ENCODE measurements at places on chromosomes 16 and 17. TPM values are rescaled to one million over a fixed set of nuclear protein-coding genes. Genes with fewer than 3 reads are reported as not detected.

The LDHD gene
- not detected for total RNA-seq

- DNase-seq, result no peak
- H3K27ac ChIP-seq, result no peak overlapping the region
- H3K27me3 ChIP-seq, result peaks cover 24% of the 10 kb centered on the region
- no peak overlapping the region for H3K4me3 ChIP-seq
These were observed 7.4 kb upstream of the ETV4 start for GRCh38 chr17:43553573-43553972.

- peaks cover 23% of the 10 kb centered on the region for H3K36me3 ChIP-seq
- no peak for DNase-seq
- H3K27me3 ChIP-seq, result no peaks in the 10 kb centered on the region
- no peak overlapping the region for H3K27ac ChIP-seq
These were observed 721 bp downstream of the TBCD start for GRCh38 chr17:82752371-82753200.

DNA sequence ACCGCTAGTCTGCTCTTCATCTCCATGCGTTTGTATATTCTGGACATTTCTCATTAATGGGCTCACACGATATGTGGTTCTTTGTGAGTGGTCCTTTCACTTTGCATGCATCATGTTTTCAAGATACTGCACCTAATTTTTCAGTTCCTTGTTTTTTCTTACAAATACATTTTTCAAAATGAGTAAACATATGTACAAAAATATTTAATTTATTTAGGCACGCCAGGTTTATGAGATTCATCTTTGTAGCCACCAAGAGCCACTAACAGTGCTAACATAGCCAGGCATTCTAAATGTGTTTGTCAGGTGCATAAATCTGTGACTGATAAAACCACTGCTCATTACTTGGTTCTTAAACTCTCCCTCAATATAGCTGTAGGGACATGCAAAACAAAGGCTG lies 375.3 kb downstream of the WWOX start:
- H3K4me1 ChIP-seq, result no peaks in the 10 kb centered on the region
- H3K27me3 ChIP-seq, result no peaks in the 10 kb centered on the region
- no peak for DNase-seq
- no peak overlapping the region for H3K27ac ChIP-seq
- no peaks in the 10 kb centered on the region for H3K36me3 ChIP-seq

DNA sequence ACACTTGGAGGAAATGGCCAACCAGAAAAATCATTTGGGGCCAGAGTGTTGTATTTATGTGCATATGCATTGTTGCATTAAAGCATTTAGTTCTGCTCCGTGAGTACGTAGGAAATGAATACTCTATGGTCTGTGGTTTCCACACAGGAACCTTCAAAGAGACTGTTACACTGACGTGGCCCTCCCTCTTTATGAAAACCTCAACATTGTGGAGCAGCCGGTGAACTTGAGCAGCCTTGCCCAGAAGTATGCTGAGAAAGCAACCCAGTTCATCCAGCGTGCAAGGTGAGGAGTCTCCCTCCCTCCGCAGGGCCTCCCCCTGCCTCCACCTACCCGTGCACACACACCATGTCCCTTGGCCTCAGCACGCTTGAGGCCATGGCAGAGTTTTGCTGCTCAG lies 65.2 kb downstream of the ARSG start:
- H3K36me3 ChIP-seq, result peaks cover 11% of the 10 kb centered on the region
- H3K4me1 ChIP-seq, result peaks cover 58% of the 10 kb centered on the region

GRCh38 chr17:2416010-2416734 lies 15.3 kb upstream of the MNT start:
- peak; percentile 90 for DNase-seq
- peaks cover 14% of the 10 kb centered on the region for H3K36me3 ChIP-seq
- H3K4me1 ChIP-seq, result peaks cover 4% of the 10 kb centered on the region
- no peaks in the 10 kb centered on the region for H3K27me3 ChIP-seq

DNA sequence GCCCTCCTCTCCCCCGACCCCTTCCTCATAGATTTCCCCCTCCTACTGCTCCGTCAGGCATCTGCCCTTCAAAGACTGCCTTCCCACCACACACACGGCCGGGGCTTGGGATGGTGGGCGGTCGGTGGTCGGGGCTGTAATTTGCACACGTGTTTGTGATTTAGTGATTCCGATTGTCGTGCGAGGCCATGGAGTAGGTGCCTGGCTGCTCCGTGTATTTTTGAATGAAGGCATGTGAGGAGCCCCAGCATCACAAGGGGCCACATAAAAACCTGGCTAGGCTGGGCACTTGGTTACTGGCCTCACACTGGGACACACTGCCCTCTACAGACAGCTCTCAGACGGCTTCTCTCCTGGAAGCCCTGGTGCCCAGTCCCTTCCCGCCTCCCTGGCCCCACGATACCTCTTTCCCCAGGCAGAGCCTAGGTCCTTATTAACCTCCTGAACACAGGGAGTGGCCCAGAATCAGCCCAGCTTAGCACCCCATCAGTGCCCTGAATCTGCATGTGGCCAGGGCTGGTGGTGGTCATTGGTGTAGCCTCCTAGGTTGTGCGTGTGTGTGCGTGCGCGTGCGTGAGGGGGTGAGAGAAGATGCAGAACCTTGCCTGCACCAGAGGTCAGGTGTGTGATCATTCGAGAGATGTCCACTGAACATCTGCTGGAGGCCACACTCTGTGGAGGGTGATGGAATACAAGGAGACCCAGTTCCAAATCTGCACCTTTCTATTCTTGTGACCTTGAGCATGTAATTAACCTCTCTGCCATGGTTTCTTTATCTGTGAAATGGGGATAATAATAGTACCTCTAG lies 1.3 kb upstream of the SOCS1 start:
- peaks cover 36% of the 10 kb centered on the region for H3K4me1 ChIP-seq
- DNase-seq, result peak; percentile 82
- peak overlapping the region; percentile 98 for H3K27ac ChIP-seq
- H3K27me3 ChIP-seq, result no peaks in the 10 kb centered on the region
- H3K4me3 ChIP-seq, result peak overlapping the region; percentile 98
